BJ (cell line): ENCODE measurements at places on chromosomes 5 and 9.

- no peak for DNase-seq
Measured at GRCh38 chr5:87394411-87395165, 18.1 kb downstream of the CCNH start.

- no peak for DNase-seq
Measured at GRCh38 chr9:37902796-37903646, 906 bp downstream of the SLC25A51 start.

DNA sequence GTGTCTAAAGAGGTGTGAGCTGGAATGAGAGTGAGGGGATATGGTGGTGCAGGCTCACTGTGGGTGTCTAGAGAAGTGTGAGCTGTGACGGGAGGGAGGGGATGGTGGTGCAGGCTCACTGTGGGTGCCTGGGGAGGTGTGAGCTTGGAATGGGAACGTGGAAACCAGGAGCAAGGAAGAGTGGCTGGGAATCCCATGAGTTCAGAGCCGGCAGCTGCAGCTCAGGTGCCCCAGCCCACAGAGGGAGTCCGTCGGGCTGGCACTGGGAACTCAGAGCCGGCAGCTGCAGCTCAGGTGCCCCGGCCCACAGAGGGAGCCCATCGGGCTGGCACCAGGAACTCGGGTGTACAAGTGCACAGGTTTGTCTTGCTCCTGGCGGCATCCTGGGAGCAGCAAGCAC, 45.6 kb downstream of the IRX2 start:
- DNase-seq, result no peak

DNA sequence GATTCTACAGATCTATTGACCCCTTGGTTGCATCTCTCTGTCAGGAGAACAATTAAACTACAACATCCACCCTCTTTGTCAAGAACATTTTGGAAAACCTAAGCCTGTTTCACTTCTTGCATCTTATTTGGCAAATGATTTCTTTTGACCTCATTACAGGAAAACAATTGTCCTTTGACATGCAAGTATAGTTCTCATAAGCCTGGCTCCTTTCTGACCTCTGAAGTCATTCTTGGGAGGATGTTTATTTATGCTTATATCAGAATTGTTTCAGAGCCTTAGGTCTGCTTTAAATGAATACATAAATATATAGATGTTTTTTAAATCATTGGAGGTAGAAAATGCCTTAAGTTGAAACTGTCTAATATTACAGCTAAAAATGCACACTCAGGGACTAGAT, 361.3 kb upstream of the PTGER4 start:
- DNase-seq, result no peak

DNA sequence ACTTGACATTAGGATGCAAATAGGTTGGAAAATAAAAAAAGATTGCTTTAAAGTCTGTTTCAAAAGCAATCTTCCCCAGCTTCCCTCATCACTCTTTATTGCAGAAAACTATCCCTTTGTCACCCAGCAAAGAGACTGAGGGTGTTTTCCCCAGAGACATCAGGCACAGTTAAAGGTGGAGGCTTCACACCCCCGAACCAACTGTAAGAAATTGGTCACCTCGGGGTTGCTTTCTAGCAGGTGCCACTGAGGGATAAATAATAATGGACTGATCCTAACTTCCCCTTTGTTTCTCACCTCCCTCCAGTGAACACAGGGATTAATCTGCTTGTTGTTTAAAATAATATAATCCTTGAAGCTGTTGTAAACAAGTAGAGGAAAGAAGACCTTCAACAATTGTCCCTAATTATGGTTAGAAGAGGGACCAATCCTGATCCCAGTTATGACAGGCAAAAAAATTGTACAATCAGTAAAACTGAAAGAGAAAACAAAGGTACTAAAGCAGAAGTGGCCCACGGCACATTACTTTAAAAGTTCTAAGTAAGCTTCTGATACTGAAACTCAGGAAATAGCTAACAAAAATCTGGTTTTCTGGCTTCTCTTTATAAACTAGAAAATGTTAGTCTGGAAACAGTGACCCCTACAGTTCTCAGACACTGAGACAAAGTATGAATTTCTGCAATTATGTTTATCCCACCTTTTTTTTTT, 6.6 kb upstream of the PCSK1 start:
- DNase-seq, result no peak

DNA sequence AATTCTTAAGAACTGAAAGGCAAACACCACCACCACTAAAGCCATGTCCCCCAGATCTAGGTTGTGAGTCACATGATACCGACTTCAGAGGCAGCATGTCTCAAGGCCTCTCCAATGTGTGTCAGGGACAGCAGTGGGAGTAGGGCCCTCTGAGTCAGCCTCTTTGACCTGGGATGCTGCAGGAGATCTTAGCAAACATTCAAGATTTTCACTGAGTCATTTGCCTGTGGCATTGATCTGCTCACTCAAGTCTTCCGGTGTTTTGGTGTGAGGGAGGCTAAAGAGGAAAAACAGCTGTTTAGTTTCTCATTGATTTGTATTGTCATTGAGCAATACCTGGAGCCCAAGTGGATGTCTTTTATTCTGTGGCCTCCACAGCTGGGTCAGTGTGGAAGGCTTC, 36.1 kb downstream of the TMC1 start:
- DNase-seq, result peak; percentile 84

- DNase-seq, result no peak
Measured at GRCh38 chr9:97501972-97502221, 431 bp downstream of the TMOD1 start.

DNA sequence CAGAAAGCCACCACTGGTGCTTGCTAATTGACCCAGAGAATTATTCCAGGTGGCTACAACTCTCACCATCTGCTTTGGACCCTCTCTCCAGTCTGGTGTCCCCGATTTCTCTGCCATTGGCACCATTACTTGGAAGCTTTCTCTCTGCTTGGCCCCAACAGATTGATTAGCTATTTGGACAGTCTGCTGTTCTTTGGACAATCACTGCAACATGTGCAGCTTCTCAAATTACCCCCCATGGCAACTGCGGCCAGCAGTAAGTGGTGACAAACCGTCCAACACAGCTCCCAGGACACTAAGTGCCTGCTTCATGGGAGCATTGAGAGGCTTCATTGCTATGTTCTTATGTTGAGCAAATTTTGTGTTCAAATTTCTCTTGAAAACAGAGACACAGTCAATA, 309.8 kb downstream of the TAF11L14 start:
- DNase-seq, result no peak

- peak; percentile 3 for DNase-seq
Measured at GRCh38 chr5:14628346-14628745, 36.2 kb upstream of the OTULIN start.

GRCh38 chr9:137253717-137254623, 1.2 kb upstream of the NELFB start:
- no peak for DNase-seq

DNA sequence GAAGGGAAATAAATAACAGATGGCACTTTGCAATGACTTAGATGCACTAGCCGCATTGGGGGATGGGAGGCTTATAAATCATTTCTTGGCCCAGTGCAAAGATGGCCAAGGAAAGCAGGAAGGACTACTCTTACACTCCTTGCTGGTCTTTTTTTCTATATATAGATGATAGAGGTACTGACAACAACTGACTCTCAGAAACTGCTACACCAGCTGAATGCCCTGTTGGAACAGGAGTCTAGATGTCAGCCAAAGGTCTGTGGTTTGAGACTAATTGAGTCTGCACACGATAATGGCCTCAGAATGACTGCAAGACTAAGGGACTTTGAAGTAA, 1.7 kb downstream of the CCNG1 start:
- DNase-seq, result no peak

GRCh38 chr9:126885131-126885641, 24.7 kb downstream of the ZBTB34 start:
- no peak for DNase-seq

- DNase-seq, result no peak
Measured at GRCh38 chr9:110241260-110241857, 14.9 kb downstream of the TXN start.

DNA sequence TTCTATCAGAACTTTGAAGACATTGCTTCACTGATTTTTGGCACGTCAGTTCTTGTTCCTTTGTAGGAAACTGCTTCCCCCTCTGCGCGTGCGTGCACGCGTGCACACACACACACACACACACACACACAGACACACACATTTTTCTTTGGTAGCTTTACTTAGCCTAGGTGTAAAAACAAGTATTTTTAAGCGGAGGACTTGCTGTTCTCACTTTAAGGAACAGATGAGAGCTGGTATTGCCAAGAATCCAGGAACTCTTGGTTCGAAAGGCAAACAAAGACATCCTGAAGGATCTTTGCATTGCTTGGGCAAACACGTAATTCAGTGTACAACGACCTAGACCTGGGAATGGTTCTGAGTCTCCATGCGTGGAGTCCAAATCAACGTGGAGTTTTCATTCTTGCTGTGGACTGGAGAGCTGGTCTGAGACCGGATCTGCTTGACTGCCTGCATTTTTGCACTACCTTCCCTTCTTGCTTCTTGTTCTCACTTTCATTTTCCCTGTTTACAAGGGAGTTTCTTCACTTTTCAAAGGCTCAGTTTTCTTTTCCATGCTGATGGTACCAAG, 8.2 kb downstream of the TMEM268 start:
- DNase-seq, result no peak

DNA sequence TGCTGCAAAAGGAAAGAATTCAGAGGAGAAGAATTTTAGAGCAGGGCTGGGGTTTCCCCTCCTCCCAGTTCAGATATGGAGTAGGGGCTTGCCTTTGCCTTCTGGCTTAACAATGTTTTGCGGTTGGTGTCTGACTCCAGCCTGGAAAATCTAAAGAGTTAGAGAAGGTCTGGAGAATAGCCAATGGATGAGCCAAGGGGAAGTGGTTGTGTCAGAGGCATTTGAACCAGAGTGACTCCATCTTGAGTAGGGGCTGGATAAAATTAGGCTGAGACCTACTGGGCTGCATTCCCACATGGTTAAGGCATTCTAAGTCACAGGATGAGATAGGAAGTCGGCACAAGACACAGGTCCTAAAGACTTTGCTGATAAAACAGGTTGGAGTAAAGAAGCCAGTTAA, 133.7 kb downstream of the DIRAS2 start:
- DNase-seq, result no peak

DNA sequence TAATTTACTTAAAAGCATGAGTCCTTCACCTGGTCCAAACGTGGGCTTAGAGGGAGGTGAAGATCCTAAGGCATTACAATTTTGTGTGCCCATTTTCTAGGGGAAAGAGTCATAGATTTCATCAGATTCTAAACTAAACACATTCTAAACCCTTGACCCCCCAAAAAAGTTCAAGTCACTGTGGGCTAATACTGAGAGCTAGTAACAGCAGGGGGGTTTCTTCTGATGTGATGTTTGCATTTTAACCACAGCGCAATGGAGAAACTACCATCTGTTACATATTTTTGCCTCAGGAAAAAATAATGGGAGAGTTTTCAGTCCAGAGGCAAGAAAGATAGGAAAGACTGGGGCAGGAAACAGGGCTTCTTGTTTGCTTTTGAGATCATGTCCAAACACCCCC, 110.8 kb upstream of the SLC1A3 start:
- DNase-seq, result no peak

DNA sequence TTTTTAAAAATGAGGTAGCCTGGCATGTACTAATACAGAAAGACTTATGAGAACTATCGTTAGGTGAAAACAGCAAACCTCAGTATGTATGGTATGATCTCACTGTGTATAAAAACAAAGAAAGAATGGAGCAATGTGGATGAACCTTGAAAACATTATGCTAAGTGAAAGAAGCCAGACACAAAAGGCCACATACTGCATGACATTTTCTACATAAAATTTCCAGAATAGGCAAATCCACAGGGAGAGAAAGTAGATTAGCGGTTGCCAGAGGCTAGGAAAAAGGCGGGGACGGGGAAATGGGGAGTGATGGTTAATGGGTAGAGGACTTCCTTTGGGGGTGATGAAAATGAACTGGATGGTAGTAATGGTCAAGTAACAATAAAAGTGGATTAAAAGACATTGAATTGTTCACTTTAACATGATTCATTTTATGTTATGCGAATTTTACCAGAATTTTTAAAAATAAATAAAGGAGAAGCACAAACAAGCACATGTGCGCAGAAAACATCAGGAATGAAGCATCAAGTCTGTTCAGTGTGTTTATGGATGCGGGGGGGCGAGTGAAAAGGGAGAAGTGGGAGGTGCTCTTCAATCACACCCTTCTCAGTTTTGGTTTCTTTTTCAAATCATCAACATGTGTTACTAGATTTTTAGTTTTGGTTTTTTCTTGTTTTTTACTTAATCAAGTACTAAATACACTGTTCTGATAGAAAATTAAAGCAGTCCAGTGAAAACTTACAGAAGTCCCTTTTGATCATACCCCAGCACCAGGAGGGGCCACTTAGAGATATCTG, 16.3 kb downstream of the ROR2 start:
- no peak for DNase-seq

GRCh38 chr5:177426566-177427210, at the start of gene GRK6:
GRK6 (plus strand) TSS chr5:177426676; CDS start chr5:177426846, 170 bp downstream.
- no peak for DNase-seq

GRCh38 chr9:128654481-128654880, 2.2 kb downstream of the DYNC2I2 start:
- no peak for DNase-seq

- DNase-seq, result peak; percentile 86
Measured at GRCh38 chr9:134624621-134625181, 16.9 kb upstream of the COL5A1 start.

DNA sequence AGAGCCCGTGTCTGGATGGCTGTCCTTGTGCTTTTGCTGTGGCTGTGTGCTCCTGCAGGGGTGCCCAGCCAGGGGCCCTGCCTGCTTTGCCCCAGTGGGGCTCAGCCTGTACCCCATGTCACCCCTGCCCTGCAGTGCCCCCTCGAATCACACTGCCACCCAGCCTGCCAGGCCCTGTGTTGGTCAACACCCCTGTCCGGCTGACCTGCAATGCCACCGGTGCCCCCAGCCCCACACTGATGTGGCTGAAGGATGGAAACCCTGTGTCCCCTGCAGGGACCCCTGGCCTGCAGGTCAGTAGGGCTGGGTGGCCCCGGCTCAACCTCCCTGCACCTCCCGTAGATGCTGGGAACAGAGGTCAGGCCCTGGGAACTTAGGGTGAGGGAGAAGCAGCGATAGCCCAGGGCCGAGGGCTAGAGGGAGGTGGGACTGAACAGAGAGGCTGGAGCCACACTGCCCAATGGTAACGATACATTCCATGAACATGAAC, 82.8 kb upstream of the ASS1 start:
- no peak for DNase-seq

DNA sequence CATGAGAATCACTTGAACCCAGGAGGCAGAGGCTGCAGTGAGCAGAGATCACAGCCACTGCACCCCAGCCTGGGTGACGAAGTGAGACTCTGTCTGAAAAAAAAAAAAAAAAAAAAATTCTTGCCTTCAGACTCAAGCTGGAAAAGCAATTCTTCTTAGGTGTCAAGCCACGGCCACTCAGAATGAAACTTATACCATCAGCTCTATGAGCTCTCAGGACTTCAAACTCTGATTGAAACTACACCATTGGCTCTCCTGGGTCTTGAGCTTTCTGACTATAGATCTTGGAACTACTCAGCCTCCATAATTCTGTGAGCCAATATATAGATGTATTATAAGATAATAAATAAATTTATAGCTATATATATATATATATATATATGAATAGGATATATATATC, 12.9 kb upstream of the FGF10 start:
- no peak for DNase-seq

DNA sequence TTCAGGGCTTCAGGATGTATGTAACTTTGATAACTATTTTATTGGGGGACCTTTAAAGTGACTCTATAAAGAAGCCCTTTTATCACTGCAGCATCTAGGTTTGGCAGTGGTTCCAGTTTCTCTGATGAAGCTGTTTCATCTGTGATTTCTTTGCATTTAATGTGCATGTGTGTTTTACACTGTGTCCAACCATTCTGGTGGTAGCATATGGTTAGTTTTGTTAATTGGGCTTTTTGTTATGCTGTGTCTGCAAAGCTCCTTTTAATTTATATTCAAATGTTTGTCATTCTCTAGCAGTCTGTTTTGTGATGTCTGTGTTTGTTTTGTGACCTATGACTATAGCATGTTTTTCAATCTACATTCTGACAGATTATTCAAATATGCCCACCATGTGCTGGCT, 294.8 kb downstream of the DNAH5 start:
- DNase-seq, result no peak
